ENCODE measurements at places on chromosomes 4 and X.
A peak's percentile ranks its signal among the peaks of the same experiment; 100 is the strongest.

DNA sequence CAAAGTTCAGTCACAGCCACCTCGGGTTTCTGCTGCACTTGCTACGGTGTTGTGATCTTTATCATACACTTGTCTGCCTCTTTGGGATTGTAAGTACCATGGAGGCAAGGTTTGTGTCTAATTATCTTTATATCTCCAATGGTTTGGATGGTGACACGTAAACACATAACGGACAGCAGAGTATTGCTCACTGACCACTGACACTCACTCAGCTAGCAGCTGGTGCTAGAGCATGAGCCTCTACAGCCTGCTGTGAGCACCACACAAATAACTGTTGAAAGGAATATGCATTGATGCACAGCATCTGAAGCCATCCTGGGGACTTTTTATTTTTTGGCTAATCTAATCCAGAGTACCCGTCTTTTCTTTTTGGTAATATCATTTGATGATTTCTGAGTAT lies 156.0 kb downstream of the DCLK2 start:
- DNase-seq, result no peak

- peak; percentile 30 for DNase-seq
Measured at GRCh38 chrX:116204932-116205331, 34.4 kb downstream of the AGTR2 start.

DNA sequence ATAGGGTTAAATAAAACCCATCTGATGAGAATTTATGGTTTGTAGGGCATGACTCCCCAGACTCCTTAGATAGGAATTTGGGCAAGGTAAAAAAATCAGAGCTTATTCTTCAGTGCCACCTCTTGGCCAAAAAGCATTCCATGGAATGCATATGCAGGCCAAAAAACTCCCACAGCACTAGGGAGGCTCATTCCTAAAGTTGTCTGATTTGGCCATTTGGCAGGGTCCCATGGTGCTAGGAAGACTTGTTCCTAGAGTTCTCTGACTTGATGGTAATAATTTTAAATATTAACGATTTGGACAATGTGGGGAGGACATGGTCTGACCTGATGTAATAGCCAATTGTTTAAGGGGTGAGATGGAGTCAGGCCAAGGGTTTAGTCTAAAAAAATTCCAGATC lies 93.0 kb downstream of the SPIN4 start:
- no peak for DNase-seq

- DNase-seq, result no peak
Measured at GRCh38 chr4:3010577-3010976, 47.2 kb downstream of the GRK4 start.

GRCh38 chrX:154030266-154030665 lies 10.6 kb upstream of the IRAK1 start:
- DNase-seq, result no peak

- no peak for DNase-seq
Measured at GRCh38 chr4:74005528-74005927, 7.1 kb upstream of the CXCL5 start.

DNA sequence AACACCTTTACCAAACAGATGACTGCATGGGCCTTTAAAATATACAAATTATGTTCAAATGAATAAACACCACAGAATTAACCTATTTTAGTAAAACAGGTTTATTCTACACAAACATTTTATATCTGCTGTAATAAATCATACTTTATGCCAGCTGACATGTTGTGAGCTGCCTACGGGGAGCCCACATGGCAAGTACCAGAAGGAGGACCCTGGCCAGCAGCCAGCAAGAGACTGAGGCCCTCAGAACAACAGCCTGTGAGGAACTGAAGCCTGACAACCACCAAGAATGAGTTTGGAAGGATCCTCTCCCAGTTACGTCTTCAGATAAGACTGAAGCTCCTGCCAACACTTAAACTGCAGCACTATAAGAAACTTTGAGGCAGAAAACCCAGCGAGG lies 377.0 kb downstream of the PDGFC start:
- DNase-seq, result no peak

GRCh38 chrX:26050099-26050498 lies 88.0 kb upstream of the MAGEB18 start:
- no peak for DNase-seq

Measured in muscle of back (tissue), 13 donors.